ENCODE measurements at places on chromosomes 11 and 22.

GRCh38 chr11:47483457-47483856 lies 34.5 kb upstream of the RAPSN start:
- DNase-seq: no peak

DNA sequence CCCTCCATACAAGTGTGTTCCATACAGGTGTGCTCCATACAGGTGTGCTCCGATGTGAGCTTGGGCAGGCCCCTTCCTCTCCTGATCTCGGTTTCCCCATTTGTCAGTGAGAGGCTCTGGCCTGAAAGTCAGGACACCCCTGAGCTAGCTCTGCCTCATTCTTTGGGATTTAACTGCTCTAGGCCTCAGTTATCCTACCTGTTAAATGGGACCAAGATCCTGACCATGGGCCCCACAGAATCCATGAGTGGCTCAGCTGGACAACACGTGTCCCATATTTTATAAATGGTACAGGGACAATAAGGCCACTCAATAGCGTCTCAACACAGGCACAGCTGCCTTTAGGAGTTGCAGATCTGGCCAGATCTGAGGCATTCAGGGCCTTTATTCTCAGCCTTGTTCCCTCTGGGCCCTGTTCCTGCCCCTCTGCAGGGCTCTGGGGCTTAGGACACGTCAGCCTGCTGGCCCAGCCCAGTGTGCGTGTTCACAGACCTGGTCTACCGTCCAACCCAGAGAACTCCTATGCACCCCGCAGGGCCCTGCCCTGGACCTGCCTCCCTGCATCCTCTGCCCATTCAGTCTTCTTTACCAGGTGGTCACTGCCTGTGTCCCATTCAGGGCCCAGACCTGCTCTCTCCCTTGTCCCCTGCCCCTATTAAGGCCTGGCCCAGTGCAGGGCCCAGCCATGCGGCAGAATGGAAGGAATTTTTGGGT lies 18.9 kb upstream of the IGLL1 start:
- DNase-seq: no peak

DNA sequence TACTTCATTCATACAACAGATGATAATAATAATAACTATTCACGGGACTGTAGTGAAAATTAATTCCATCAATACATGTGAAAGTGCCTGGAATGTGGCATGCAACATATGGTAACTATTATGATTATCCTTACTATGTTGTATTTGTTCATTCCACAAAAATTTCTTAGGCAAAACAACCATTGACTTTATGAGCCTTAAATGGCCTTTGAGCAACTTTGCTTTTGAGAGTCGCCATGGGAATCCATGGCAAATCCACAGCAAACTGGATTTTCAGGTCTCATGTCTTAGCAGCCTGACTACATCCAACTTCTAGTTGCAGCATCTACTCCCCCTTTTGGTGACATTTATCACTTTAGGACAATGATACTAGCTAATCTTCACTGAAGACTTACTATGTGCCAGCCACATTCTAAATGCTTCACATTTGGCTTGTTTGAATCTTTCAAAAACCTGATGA lies 56.8 kb downstream of the SLC1A2 start:
- no peak for DNase-seq

- DNase-seq: no peak
These were observed 206.4 kb downstream of the TTC28 start for GRCh38 chr22:28473258-28473657.

GRCh38 chr22:24141586-24141985 lies 39.7 kb upstream of the SUSD2 start:
- DNase-seq: peak; percentile 60

Measured in activated naive CD4-positive, alpha-beta T cell treated with anti-CD3 and anti-CD28 coated beads for 36 hours (primary cell).